ENCODE measurements at places on chromosomes 6 and 20. TPM values are rescaled to one million over a fixed set of nuclear protein-coding genes. Genes with fewer than 3 reads are reported as not detected.

- DNase-seq = no peak
Observed at GRCh38 chr20:41098703-41099250, 38.6 kb upstream of the PLCG1 start.

Gene ZSCAN23
- 1.9 TPM for polyA plus RNA-seq

DNA sequence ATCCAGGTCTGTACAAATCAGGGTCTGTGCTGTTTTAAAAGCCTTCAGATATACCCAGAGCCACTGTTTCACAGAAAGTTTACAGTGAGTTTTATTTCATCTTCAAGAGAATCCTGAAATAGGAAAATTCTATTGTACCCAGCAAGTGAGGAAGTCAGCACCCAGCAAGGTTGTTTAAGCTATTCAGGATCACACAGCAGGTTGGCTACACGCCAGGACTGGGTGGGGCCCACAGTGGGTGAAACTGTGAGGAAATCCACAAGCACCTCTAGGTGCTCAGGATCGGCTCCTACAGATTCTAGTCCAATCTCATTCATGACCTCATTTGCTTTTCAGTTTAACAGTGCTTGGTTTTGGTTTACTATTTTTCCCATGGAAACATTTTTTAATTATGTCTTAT, 128.9 kb downstream of the SYNDIG1 start:
- no peak for DNase-seq

DNA sequence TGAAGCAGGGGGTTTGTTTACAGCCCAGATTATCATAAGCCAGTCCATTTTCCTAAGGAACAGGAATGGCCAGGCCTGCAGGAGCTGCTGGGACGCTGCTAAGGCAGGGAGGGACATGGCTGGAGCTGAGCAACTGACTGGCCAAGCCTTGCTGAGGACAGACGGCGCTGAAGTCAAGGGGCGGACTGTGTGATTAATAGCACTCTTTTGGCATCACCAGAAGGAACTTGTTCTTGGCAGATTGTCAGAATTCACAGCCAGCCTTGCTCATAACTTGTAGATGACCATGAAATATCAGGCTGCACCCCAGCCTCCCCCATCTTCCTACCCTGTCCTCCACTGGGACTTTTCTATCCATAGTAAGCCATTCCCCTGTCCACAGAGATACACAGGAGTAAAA, 218.8 kb upstream of the RNF24 start:
- no peak for DNase-seq

GRCh38 chr6:33312361-33313104, 1.3 kb downstream of the TAPBP start:
- DNase-seq = peak; percentile 97

DNA sequence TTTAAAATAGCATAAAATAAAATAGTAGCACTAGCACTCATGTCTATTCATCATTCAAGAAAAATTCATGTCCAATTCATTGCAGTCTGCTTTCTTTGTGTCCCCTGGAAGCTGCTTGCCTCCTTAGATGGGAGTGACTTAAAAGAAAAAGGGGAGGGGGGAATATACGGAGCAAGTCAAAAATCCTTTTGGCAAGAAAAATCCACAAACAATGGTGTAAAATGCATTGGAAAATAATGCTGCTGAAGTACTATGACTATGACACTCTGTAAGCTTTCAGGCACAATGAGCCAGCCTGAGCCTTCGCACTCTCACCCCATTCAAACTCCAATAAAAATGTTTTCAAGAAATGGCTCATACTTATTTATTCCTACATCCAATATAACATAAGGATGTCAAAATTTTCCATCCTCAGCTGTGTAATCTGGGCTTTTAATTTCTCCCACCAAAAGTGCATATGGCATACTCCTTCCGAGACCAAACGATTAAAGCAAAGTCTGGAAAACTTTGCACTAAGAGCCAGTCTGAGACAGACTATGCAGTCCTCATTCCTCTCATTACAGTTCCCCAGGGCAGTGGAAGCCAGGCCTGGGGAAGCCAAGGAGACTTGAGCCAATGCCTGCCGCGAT, 790 bp downstream of the NEDD9 start:
- DNase-seq = peak; percentile 64
